ENCODE measurements at places on chromosomes 2 and 18.
A peak's percentile ranks its signal among the peaks of the same experiment; 100 is the strongest.

GRCh38 chr18:49625021-49625691 lies 63.3 kb downstream of the LIPG start:
- no peak for DNase-seq

- DNase-seq: no peak
Measured at GRCh38 chr2:9276901-9277451, 70.4 kb downstream of the ASAP2 start.

GRCh38 chr18:13323186-13323585 lies 104.6 kb downstream of the LDLRAD4 start:
- no peak for DNase-seq

- DNase-seq: peak; percentile 49
Measured at GRCh38 chr2:232611559-232612218, 21.7 kb upstream of the EFHD1 start.

GRCh38 chr18:44065206-44065605 lies 615.5 kb upstream of the SETBP1 start:
- DNase-seq: no peak

Data from cardiac fibroblast (primary cell).